ENCODE measurements at places on chromosomes 3 and 15. TPM values are rescaled to one million over a fixed set of nuclear protein-coding genes. Genes with fewer than 3 reads are reported as not detected.

DNA sequence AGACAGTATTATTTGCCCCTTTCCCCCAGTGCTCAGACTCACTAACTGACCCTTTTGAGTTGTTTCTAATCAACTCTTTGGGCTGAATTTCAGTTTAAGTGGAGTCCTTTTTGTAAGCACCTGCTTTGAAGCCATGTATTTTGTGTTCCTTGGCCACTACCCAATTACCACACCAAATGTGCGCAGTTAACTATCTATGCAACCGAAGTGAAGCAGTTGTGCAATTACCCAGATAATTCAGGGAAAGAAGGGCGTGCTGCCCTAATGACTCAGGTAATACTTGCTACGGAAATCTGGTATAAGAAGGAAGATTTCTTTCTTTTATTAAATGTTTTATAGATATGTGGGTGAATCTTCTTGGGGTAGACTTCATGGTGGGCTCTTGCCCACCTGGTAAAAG lies 371.9 kb upstream of the TBL1XR1 start:
- no peak for DNase-seq

DNA sequence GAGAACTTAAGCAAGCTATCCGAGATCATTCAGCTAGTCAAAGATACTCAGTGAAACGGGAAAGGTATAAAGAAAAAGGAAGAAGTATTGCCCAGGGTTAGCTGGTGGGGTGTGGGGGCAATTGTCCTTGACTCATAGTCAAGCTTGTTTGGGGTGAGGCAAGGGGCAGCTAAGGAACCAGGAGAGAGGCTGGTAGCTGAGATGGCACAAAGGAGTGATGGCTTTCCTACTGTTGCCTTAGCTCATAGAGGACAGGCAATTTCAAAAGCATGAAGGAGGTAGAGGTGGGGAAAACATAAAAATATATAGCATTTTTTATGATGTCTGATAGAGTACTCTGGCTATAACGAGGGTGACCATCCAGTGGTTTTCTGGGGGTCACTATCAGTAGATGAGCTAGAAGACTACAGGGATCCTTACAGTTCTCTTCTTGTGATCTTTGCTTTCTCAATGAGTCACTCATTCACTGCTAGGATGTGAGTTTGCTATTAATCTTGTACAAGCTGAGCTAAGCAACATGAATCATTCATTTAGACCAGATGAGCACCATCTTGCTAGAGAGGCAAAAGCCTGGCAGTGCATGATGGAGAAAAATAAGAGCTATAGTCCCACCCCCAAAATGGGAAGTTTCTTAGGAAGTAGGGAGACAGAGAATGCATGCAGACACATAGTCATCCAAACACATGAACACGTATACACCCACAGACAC lies 207.1 kb upstream of the PFN2 start:
- DNase-seq, result no peak

DNA sequence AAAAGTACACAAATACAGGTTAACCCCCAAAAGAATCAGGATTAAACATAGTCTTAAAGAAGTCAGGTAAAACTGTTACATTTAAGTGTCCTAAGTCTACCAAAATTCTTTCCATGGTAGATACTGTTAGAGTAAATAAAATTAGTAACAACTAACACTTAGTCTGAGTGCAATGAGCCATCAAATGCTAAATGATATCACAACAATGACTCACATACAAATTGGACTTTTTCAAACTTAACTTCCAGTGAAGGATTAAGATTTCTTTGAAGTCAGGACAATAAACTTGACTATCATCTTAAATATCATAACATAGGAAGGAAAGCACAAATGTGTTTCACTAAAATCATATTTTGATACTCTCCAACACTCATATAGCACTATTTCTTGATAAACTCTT lies 43.9 kb downstream of the ZNF148 start:
- DNase-seq, result no peak

MEIS2 gene
- polyA plus RNA-seq, result 30.5 TPM

DNA sequence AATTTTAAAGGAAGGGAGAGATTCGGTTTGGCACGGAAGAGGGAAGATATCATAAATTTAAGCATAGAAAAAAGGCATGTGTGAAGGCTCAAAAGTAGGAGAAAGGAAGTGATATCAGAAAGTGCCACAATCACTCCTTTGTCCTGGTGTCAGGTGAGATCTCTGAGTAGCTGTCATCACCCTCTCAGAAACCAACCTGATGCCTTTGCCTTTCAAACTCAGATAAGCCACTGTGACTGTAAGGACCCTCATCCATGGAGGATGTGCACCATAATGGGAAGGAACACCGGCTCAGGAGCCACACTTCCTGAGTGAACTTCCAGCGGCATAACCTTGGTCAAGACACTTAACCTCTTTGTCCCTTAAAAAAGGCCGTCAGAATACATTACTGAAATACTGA lies 318.7 kb upstream of the SEMA6D start:
- no peak for DNase-seq

INKA1 gene
- 2.0 TPM for polyA plus RNA-seq

PAK6 gene
- 4.3 TPM for polyA plus RNA-seq

SEMA5B gene
- polyA plus RNA-seq, result 11.0 TPM

DNA sequence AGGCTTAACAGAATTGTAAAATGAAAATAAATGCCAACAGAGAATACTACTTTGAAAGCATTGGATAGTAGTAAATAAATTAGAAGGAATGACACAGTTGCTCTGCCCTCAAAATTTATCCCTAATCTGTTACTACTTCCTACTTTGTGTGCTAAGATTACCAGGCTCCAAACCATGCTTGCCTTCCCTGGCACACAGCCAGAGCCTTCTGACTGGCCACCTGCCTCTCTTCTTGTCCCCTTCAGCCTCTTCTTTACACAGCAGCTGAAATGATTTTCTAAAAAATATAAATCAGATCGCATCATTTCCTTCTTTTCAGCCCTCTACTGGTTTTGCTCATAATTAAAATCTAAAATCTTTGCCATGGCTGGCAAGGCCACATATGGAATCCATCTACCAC lies 334.1 kb downstream of the FHIT start:
- DNase-seq, result no peak

DNA sequence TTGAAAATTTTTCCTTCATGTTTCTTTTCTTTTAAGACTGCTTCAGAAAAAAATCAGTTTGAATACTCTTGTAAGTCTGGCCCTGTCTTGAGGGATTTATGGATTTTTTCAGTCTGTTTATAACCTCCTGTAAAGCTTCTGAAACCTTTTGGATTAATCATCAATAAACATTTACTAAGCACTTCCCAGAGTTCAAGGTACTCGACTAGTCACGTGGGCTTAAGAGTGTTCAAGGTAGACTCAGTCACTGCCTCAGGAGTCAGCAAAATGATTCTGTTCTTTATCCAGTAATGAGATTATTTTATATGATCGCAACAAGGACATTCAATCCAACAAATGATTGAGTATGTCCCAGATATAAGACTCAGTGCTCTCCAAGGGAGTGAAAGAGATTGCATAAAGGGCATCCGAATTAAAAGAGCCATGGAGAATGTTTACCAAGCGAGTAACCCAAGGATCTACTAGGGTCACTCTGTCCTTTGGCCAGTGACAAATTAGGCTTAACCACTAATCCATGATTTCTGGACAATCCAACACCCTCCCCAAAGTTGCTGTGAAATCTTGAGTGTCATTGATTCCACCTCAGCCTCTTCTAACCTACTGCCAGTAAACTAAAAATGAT lies 726.6 kb upstream of the NAALADL2 start:
- DNase-seq, result no peak

ZNF148 gene
- 4.6 TPM for polyA plus RNA-seq

CP gene
- polyA plus RNA-seq, result 2.4 TPM

HDC gene
- 0.23 TPM for polyA plus RNA-seq

- no peak for DNase-seq
Measured at GRCh38 chr3:108346301-108347227, 50.2 kb downstream of the HHLA2 start.

DNA sequence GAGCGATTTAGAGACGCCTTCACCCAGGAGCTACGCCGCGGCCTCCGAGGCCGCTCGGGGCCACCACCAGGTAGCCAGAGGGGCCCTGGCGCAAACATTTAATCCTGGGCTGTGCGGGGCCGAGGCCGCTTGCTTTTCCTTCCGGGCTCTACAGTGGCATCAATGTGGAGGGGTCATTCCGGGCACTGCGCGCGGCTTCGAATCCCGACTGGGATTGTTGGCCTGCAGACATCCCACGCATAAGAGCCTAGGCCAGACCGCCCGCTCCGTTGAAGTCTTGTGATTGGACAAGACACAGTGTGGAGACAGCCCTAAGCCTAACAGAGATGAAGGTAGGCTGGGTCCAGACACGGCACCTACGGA lies 568 bp upstream of the NCBP2 start:
- DNase-seq, result peak; percentile 33

GRCh38 chr3:70011582-70011981 lies 12.0 kb downstream of the SAMMSON start:
- no peak for DNase-seq

DNA sequence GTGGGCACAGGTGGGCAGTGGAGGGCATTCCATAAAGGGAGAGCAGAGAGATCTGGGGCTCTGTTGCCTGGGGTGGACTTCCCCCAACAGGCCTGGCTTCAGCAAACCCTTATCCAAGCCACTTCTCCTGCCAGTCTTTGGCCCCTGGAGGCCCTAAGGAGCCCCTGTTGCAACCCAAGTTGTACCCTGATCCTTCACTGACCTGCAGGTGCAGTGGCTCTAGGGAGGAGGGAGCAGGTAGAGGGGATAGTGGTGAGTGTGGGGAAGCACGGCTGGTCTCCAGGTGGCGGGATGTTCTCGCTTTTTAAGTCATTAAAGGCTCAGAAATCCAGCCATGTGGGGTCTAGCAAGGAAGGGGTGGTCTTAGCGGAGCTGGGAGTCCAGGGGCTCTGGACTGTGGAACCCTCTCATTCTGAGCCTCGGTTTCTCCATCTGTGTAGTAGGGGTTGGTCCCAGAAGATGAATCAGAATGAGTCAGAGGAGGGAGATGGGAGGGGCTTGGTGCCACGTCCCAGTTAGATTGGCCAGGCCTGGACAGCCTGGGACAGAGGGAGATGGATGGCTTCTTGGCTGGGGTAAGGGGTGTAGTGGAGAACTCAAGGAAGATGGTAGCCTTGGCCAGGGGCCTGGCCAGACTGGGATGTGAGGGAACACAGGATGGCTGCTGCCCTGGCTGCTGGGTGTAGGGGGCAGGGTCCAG lies 2.6 kb downstream of the ZBTB47 start:
- DNase-seq, result no peak

DNA sequence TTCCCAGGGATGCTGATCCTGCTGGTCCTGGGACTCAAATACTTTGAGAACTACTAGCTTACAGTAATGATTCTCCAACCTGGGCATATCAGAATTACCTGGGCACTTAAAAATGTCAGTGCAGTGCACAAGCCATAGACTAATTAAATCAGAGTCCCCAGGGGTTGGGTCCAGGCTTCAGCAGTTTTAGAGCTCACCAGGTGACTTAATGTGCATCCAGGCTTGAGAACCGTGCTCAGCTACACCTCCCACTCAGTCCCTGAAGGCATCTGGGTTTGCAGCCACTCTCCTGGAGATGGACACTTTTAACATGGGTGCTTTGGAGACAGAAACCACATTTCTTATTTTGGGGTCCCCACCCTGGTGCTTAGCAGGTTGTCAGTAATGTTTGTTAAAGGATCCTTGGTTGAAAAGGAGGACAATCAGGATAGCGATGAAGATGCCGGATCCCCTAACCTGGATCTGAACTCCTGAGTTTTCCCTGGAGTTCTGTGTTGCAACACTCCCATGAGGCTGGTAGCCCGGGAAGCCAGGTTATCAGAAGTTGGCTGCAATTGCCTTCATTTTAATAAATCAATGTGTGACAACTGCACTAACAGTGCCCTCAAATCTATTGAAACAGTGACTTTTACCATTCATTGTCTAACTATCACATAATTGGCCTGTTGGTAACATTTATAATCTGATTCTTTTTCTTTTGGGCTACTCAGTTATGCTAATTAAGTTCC lies 48.1 kb downstream of the BFSP2 start:
- DNase-seq, result no peak

MEF2A gene
- 9.2 TPM for polyA plus RNA-seq

DNA sequence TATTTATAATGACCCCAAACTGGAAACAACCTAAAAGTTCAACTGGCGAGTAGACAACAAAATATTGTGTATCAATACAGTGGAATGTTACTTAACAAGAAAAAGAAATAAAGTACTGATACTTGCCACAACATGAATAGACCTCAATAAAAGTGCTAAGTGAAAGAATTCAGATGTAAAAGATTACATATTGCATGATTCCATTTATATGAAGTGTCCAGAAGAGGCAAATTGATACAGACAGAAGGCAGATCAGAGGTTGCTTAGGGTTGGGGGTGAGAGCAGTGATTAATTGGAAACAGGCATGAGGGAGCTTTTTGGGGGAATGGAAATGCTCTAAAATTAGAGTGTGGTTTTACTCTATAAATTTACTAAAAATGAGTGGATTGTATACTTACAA lies 183.3 kb downstream of the SATB1 start:
- DNase-seq, result no peak

C3orf85 gene
- polyA plus RNA-seq, result not detected

DNA sequence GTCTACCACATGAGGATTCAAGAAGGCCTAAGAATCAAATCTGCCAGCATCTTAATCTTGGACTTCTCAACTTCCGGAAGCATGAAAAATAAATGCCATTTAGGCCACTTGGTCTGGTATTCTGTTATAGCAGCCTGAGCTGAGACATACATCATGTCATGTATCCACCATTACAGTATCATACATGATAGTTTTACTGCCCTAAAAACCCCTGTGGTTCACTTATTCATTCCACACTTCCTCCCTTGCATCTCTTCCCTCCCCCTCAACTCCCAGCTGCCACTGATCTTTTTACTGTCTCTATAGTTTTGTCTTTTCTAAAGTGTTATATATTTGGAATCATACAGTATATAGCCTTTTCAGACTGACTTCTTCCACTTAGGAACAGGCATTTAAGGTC lies 161.8 kb downstream of the SNRK start:
- DNase-seq, result no peak

CCR2 gene
- 0.23 TPM for polyA plus RNA-seq

- DNase-seq, result no peak
Measured at GRCh38 chr3:30685267-30685667, 78.9 kb downstream of the TGFBR2 start.

Measured in pancreas (tissue), 10 donors.